Fibroblast of skin of back (primary cell): ENCODE measurements at places on chromosomes 3 and 15.
A peak's percentile ranks its signal among the peaks of the same experiment; 100 is the strongest.

DNA sequence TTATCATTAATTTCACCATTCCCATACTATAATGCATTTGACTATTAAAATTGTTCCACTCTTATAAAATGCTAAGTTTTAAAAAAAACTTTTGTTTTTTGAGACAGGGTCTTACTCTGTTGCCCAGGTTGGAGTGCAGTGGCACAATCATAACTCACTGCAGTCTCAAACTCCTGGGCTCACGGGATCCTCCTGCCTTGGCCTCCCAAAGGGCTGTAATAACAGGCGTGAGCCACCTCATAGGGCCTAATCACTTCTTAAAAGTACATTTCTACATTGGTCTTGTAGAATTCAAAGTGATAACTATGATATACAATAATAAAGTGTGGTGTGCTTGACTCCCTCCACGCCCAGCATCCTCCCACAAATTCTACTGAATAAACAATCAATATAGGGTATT lies 3.0 kb downstream of the DENND4A start:
- DNase-seq = no peak

GRCh38 chr3:58608648-58609047 lies 31.5 kb upstream of the FAM107A start:
- no peak for DNase-seq

GRCh38 chr3:50972029-50972428 lies 297.3 kb downstream of the DOCK3 start:
- DNase-seq = no peak

DNA sequence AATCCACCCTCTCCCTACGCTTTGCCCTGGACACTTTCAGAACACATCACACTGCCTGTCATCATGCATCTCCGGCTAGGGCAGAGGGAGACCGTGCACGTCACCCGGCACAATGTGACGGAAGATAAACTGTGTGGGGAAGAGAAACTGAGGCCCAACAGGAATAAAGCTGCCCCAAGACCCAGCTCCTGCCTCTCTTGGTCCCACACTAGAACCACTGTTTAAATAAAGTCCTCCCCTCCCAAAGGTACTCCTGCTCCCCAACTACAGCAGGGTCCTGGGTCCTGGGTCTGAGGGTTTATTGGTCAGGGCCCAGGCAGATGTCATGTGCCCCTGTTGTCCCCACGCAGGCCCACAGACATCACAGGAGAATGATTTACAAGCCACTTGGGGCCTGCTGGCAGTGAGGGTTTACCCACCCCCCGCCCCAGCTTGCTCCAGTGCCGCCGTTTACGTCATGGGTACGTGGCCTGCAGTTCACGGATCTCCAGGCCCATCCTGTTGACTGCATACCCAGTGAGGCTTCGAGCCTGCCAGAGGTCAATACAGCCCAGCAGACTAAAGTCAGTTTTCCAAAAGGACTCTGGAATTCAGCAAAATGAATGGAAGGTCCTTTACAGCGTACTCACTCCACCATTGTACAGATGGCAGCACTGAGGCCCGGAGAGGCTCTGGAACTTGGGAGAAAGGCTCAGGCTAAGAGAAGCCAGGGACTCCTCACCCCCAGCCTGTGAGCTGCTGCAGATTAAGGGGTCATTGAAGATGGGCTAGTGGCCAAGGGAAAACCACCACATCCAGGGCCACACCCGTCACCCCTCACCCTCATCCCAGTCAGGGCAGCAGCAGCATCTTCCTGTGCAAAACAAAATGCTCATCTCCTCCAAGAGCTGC lies 23.2 kb downstream of the ALS2CL start:
- no peak for DNase-seq

GRCh38 chr15:101194546-101195125 lies 57.2 kb downstream of the CHSY1 start:
- DNase-seq = no peak

DNA sequence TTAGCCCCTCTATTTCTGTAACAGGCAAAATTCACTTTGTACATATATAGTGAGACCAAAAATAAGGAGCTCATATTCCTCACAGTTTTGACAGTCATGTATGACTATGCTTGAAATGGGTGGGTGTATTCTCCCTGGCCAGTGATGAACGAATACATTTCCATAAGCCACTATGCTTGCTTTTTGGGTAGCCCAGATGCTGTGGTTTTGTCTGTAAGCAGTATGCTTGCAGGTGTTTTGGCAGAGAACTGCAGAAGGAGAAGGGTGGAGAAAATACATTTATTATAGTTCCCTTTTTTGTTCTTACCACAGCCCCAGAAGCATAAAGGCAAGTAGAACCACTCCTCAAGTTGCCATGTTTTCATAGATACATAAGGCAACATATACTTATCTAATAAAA lies 131.2 kb downstream of the RBMS3 start:
- no peak for DNase-seq

GRCh38 chr15:77186594-77187011 lies 115.7 kb upstream of the TSPAN3 start:
- DNase-seq = no peak

GRCh38 chr3:3551981-3552380 lies 247.2 kb upstream of the LRRN1 start:
- peak; percentile 27 for DNase-seq

DNA sequence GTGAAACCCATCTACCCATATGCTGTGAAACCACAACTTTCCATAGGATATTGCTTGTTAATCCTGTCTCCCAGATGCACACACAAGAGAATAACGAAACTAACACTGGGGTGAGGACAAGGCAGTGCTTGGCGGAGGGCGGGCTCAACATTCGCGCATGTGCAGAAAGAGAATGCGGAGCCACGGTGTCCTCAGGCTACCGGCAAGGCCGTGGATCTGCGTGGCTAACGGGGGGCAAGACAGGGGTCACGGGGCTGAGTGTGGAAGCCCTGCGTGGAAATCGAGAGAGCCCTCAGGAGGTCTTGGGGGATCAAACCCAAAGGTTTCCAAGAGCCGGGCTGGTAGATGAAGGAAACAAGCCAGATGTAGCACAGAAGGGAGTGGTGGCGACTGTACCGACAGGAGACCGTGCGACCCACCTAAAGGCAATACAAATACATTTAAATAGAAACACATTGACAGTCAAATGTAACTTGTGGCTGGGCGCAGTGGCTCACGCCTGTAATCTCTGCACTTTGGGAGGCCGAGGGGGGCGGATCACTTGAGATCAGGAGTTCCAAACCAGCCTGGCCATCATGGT lies 48.5 kb upstream of the TRA2B start:
- DNase-seq = peak; percentile 36

GRCh38 chr3:140568842-140569520 lies 108.9 kb upstream of the TRIM42 start:
- DNase-seq = no peak

GRCh38 chr3:134992180-134992579 lies 197.1 kb downstream of the EPHB1 start:
- DNase-seq = no peak

- DNase-seq = no peak
Observed at GRCh38 chr3:108588601-108589000, 637 bp downstream of the CIP2A start.
